ENCODE measurements at places on chromosomes 2 and 18. TPM values are rescaled to one million over a fixed set of nuclear protein-coding genes. Genes with fewer than 3 reads are reported as not detected.

Gene OTX1
- not detected for total RNA-seq

Gene ZNF521
- total RNA-seq: not detected

Gene GBX2
- total RNA-seq: not detected

Gene CD8A
- total RNA-seq: 1.6 TPM

Gene FOXI3
- total RNA-seq: not detected

Gene SLC19A3
- total RNA-seq: not detected

Gene ANKRD30B
- total RNA-seq: not detected

Gene DNER
- not detected for total RNA-seq

Gene CTAGE1
- total RNA-seq: not detected

Gene CDH19
- not detected for total RNA-seq

Gene LRATD1
- total RNA-seq: not detected

Gene VAPA
- 220 TPM for total RNA-seq

Gene C2orf66
- total RNA-seq: 0.09 TPM

Gene PAPOLG
- total RNA-seq: 13.8 TPM

Gene CD226
- total RNA-seq: 56.9 TPM

Gene LDAH
- 27.0 TPM for total RNA-seq

Gene C2orf78
- not detected for total RNA-seq

Gene EFEMP1
- not detected for total RNA-seq

Gene NEU4
- 0.76 TPM for total RNA-seq

Gene RESP18
- not detected for total RNA-seq

Gene LCT
- 0.16 TPM for total RNA-seq

Gene FKBP1B
- 1.4 TPM for total RNA-seq

Gene SMYD1
- total RNA-seq: not detected

Gene REG3A
- not detected for total RNA-seq

Gene TBC1D8
- total RNA-seq: 3.4 TPM
